ENCODE measurements at places on chromosomes 2 and 18. TPM values are rescaled to one million over a fixed set of nuclear protein-coding genes. Genes with fewer than 3 reads are reported as not detected.
A peak's percentile ranks its signal among the peaks of the same experiment; 100 is the strongest.

GRCh38 chr2:57429831-57430230 is 616.8 kb upstream of the VRK2 start:
- ATAC-seq = no peak

DNA sequence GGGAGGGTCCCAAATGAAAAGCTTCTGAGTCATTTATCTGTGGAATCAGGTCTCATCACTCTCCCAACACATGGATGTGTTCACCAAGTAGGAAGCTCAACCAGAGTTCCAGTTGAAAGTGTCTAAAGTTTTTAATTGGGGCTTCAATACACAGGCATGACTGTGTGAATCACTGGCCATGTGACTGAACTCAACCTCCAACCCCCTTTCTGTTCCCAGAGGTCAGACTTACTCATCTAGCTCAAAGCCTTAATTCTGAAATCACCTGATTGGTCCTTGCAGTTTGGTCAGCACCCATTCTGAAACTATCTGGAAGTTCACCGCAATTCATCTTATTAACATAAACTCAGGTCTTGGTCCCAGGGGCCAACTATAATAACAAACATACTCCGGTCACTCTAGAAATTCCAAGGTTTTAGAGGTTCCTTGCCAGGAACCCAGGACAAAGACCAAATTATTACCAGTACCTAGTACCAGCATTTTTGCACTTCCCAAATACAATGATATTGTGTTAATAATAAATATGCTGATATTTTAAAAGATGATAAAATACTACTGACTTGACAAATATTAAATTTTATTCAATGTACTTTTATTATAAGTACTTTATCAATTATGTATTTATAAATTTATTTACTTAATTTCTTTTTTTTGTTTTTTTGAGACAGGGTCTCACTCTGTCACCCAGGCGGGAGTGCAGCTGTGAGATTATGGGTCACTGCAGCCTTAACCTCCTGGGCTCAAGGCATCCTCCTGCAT is 10.7 kb upstream of the RBM45 start:
- peak; percentile 35 for ATAC-seq

- ATAC-seq = no peak
Observed at GRCh38 chr18:43847164-43848091, 570.1 kb upstream of the SYT4 start.

- ATAC-seq = no peak
Observed at GRCh38 chr2:131040661-131041401, 52.4 kb downstream of the FAM168B start.

GRCh38 chr2:64738026-64738425 is 84.3 kb upstream of the SERTAD2 start:
- peak; percentile 92 for ATAC-seq

GRCh38 chr2:1967242-1968208 is 223.2 kb upstream of the PXDN start:
- no peak for ATAC-seq

Gene ARID5A
- 252 TPM for total RNA-seq

Gene SCYGR4
- not detected for total RNA-seq

Gene STAM2
- total RNA-seq = 14.8 TPM

Gene ARHGAP25
- total RNA-seq = 95.9 TPM
